Bladder microvascular endothelial cell (primary cell): ENCODE measurements at places on chromosomes 6 and 20. TPM values are rescaled to one million over a fixed set of nuclear protein-coding genes. Genes with fewer than 3 reads are reported as not detected.

Gene PXDC1
- 63.8 and 104 TPM in 2 replicates for total RNA-seq

Gene C20orf141
- total RNA-seq, result not detected in 2 replicates

Gene FOXC1
- total RNA-seq, result 3.2 and 6.9 TPM in 2 replicates

Gene ASXL1
- 29.5 and 74.8 TPM in 2 replicates for total RNA-seq

Gene PCSK2
- total RNA-seq, result not detected in 2 replicates
